NCI-H1417 treated with DMSO at 0.1 percent for 48 hours (cell line): ENCODE measurements at places on chromosomes 16 and 17.

DNA sequence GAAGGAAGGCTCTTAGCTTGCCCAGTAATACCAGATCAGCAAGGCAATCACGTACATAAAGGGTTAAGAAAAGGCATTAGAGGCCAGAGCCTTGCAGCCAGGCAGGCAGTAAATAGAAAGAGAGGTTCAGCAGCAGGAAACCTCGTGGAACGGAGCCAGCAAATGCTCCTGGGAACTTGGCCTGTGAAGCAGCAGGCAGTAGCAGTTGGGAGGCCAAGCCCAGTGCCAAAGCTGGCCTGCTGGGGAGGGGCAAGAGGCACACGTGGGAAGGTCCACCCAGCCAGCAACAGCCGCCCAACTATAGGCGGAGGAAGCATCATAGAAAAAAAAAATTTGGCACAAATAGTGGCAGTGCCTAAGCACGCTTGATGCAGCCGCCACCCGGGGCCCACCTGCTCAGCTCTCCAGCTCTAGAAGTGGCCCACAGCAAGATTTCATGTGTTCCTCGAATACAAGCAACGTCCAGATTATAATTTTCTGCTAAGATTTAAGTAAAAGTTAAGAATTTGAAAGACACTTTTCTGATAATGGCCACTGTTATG is 2339.5 kb downstream of the TP53TG3F start:
- DNase-seq = no peak

DNA sequence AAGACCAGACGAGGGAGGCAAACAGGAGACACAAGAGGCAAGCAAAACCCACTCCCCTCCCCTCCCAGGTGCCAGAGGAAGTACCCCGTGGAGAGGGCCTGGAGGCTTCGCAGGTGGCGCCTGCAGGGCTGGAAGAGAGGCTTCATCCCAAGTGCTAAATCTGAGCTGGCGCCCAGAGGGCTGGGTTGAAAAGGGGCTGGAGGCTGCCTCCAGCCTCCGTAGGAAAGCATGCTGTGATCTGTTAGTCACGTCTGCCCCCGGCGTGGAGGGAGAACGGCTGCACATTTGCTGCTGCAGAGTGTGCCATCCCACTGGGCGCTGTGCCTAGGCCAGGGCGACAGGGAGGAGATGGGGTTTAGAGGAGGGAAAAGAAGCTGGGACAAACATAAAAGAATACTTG is 16.9 kb downstream of the RPH3AL start:
- DNase-seq = peak; percentile 11

DNA sequence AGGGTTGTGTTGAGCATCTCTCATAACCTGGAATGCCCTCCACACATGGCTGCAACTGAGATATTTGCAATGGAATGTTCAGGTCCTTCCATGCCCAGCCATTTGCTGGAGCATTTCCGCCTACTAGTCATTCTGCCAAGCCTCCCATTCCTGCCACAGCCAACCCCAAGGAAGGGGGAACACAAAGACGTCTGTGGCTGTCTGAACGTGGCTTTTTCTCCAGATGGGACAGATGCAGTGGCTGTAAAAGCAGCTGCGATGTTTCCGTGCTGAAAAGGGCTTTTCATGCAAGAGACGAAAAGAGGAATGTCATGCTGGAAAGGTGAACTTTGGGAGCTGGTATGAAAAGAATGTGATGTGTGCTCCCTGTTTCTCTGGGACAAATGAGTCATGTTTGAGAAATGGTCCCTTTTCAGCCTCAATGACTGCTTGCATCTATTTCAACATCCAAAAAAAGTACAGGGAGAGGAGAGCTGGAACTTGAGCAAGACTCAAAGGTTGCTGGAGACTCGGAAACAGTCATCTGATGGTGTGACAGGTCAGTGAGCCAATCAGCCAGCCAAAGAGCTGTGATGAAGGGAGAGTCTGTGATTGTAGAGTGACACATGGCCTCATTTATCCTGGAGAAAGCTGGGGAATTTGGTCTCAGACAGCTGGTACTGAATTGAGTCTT is 208.9 kb downstream of the SHISA9 start:
- no peak for DNase-seq

DNA sequence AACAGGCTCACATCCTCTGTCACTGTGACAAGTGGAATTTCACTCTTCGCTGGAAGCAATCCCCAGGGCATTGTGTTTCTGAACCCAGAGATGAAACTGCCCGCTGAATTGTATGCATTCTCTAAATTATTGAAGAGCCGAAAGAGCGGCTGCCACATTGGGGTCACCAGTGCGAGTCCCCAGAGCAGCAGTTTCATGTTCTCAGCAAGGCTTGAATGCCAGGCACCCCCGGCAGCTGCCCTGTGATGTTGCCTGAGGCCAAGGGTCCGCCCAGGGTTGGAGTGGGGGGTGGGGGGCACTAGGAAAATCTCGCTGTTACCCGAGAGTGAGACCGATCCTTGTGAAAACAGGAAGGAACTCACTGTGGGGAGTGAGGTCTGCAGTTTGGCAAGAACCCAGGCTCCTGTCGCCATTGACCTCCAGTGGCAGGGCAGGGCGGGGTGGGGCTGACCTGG is 20.7 kb upstream of the BCAR1 start:
- no peak for DNase-seq

GRCh38 chr16:67460168-67460567 is 20.8 kb downstream of the ATP6V0D1 start:
- DNase-seq = no peak

GRCh38 chr17:1673041-1673785 is 11.5 kb downstream of the PRPF8 start:
- no peak for DNase-seq

GRCh38 chr16:534135-534534 is 6.6 kb downstream of the CAPN15 start:
- DNase-seq = no peak

GRCh38 chr16:73286346-73287267 is 238.7 kb upstream of the ZFHX3 start:
- no peak for DNase-seq

- DNase-seq = no peak
Observed at GRCh38 chr17:5677620-5678019, 93.3 kb upstream of the NLRP1 start.

DNA sequence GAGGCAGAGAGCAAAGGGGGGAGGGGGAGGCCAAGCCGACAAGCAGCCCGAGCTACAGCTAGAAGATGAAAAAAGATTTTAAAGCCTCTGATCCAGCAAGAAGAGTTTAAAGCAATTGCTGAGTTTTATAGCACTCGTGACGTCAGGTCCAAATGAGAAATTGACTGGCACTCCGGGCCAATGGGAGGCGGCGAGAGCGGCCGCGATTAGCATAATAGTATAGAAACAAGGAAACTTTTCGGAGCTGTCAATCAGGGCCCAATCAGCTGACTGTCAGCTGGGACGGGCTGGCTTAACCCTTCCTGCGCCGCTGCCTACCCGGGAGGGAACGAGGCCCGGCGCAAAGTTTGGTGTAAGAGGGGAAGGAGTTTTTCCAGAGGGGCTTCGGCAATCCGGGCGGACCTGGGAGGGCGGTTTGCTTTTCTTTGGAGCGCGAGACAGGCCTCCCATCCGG is at the start of gene MAF:
Gene MAF (minus strand): TSS at position 100 of the 454 bp plus-strand sequence. CDS start 835 bp downstream, outside the sequence.
- DNase-seq = no peak

DNA sequence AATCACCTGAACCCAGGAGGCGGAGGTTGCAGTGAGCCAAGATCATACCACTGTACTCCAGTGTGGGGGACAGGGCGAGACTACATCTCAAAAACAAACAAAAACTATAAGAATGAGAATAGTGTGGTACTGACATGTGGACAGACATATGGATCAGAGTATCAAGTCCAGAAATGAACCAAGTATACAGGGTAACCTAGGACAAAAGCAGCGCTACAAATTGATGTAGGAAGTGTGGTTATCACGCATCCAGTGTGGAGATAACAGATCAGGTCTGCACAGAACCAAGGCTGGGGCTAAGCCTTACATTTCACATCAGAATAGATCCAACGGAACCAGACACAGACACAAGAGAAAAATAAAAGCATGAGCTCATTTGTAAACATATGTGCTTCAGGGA is 23.0 kb upstream of the C16orf95 start:
- no peak for DNase-seq

DNA sequence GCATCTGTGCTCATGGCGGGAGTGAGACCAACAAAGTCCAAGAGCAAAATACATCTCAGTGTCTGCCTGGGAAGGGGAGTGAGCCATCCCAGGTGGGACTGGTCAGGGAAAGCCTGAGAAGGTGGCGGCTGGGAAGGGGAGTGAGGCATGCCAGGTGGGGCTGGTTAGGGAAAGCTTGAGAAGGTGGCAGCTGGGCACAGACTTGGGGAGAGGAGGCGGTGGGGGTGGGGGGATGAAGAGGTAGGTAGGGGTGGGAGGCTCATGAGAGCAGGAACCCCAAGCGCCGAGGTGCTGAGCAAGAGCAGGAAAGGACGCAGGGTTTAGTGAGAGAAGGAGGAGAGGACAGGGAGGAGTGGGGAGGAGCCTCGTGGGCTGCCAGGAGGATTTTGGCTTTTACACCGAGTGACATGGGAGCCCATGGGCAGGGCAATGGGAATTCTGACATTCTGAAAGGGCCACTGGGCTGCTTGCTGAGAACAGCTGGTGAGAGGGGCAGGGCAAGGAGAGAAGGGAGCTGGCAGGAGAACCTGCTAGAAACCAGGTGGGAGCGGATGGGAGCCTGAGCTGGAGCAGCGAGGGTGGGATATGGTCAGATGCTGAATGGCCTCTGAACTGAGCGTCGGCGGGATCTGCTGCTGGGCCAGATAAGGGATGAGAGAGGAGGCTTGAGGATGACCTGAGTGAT is 256.1 kb upstream of the RPL38 start:
- no peak for DNase-seq

DNA sequence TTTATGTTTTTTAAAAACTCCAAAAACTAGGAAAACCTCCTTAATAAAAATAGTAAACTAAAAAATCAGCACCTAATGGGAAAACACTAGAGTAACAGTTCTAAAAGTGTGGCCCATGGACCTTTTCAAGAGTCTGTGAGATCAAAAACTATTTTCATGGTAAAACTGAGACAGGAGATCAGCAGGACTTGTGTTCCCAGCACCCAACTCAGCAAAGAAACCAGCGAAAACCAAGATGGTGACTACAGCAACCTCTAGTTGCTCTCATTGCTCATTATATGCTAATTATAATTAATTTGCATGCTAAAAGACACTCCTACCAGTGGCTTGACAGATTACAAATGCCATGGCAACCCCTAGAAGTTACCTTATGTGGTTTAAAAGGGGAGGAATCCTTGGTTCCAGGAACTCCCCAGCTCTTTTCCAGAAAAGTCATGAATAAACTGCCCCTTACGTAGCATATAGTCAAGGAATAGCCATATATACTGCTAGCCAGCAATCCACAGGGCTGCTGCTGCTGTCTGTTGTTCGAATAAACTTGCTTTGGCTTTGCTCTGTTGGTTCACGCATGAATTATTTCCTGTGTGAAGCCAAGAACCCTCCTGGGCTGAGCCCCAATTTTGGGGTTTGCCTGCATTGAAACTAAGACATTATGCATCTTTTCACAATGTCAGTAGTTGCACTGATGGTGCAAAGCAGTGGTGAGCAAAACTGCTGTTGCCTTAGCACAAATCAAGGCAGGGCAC is 12.4 kb downstream of the CMTR2 start:
- no peak for DNase-seq

GRCh38 chr17:8372422-8372821 is 4.1 kb downstream of the KRABD2 start:
- DNase-seq = no peak

DNA sequence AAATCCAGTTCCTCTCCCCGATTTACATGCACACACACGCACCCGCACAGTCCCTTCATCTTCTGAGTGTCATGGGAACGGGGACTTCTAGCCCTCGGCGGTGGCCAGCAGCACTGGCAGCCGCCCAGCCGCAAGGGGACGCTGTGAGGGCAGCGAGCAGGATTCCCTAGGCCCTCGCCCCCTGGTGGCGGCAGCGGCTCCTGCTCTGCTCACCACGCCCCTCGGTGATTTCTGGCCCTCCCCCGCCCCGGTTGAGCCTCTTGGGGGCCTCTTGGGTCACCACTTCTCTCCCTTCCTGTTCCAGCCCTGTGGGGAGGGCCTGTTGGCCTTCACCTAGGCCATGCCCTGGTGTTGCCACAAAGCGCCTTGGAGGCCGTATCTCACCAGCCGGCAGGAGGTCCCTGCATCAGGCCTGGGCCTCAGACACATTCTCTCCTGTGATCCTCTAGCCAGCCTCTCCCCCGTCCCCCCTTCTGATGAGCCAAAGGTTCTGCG is 75.2 kb upstream of the KSR1 start:
- no peak for DNase-seq

DNA sequence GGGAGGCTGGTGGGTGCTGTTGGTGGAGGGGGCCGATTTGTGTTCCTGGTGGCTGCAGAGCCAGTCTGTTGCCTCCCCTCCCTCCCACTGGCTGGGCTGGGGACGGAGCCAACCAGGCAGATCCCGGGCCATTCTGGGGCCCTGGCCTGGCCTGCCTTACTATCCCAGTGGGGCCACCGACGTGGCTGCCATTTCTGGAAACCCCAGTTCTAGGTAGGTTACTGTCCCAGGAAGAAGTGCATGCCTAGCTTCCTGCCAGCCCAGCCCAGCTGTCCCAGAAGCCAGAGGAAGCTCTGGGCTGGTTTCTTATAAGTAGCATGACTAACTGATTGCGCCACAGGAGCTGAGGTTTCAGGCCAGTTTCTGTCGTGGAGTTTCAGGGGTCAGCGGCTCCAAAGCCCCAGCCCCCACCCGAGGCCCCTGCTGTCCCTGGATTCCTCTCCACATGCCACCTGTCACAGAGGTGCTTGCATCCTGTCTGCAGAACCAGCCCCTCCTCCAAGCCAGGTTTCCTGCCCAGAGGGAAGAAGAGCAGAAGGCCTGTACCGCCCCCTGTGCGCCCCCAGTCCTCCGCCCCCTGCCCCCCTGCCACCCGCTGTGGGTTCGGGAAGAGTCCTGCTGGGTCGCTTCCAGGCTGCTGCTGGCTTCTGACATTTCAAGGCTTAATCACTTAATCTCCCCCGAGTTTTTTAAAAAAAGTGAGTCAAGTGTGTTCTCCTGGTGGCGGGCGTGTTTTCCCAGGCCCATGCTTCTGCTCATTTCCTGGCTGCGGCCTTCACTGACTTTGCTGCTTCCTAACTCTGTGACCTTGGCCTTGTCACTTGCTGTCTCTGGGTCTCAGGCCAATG is 13.2 kb downstream of the IL4R start:
- DNase-seq = no peak

DNA sequence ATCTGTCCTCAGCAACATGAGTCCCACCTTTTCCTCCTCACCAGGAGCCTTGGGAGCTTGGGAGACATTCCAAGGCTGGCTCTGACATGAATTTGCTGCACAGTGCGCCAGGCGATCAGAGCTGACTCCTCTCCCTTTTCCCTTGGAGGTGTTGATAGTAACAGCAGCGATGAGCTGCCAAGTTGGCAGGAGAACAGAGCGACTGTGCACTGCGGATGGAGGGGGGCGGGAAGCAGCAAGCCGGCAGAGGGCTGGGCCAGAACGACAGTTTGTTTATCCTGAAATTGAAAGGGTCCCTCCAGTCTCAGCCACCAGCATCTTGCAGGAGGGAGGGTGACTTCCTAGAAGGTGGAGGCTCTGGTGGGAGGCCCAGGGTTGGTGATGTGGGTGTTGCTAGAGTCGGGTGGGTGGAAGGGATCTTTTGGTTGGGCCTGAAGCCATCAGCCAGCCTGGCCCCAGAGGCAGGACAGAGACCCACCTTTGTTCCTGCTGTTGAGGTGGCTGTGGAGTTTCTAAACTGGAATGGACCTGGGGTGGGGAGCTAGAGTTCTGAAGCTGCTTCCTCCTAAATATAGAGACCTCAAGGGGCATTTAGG is 22.5 kb upstream of the DYNLL2 start:
- DNase-seq = no peak

- no peak for DNase-seq
Observed at GRCh38 chr16:11964761-11965551, at the start of gene TNFRSF17. TSS of gene TNFRSF17 (plus strand) at chr16:11965210. CDS start at chr16:11965325, 115 bp downstream.
